ENCODE measurements at places on chromosomes 6 and 20.

DNA sequence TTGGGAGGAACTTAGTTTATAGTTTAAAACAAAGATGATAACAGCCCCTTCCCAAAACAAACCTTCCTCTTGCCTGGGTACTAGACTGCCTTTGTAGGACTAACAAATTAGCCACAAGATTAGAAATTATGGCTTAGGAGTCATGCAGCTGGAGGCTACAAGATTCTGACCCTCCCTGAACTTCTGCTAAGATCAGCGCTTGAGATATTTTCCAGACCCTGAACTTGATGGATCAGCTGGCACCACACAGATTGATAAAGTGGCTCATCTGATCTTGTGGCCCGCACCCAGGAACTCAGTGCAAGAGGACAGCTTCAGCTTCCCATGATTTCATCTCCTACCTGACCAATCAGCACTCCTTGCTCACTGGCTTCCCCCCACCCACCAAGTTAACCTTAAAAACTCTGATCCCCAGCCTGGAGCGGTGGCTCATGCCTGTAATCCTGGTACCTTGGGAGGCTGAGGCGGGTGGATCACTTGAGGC lies 5.9 kb upstream of the SERINC3 start:
- DNase-seq = no peak

- DNase-seq = no peak
These were observed 11.4 kb downstream of the ANKS1A start for GRCh38 chr6:34900321-34901031.

- DNase-seq = no peak
These were observed 1.8 kb downstream of the RALGAPA2 start for GRCh38 chr20:20710443-20711315.

DNA sequence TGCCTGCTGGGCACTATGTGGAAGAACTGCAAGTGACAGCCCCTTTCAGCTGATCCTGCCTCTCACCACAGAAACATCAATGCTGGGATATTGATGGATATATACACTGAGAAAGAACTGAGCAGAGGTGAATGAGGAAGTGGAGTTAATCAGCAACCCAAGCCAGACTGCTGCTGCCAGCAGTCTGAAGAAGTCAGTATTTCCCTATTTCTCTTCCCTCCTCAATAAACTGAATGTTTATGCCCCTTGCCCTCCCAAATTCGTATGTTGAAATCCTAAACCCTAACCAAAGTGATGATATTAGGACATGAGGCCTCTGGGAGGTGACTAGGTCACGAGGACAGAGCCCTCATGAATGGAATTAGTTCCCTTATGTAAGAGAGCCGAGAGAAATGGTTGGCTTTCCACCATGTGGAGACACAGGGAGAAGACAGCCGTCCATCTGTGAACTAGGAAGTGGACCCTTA lies 76.3 kb downstream of the CDK19 start:
- DNase-seq = no peak

DNA sequence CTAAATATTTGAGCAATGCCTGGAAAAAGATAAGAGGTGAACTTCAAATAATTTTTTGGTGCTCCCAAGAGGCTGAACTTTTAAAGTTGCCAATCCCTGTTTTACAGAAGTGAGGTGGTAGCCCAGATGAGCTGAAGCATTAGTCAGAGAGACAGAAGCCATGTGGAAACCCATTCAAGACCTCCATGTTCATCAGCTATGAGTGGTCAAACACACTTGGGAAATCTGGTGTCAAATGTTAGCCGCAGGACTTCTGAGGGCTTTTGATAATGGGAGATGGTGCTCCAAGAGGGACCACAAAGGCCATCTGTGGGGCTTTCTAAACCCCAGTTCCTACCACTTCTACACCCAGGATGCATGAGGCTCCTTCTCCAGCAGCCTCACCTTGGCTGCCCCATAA lies 77.5 kb upstream of the MRPS10 start:
- DNase-seq = no peak

GRCh38 chr20:17066902-17067301 lies 159.9 kb upstream of the PCSK2 start:
- no peak for DNase-seq

- DNase-seq = no peak
These were observed 5.9 kb downstream of the TUBB2B start for GRCh38 chr6:3221578-3221977.

GRCh38 chr20:31682927-31683326 lies 39.7 kb downstream of the BCL2L1 start:
- no peak for DNase-seq
